Stimulated activated CD8-positive, alpha-beta memory T cell treated with anti-CD3 and anti-CD28 coated beads, Interleukin-7, amount 100 ng/mL, for 48 hours (primary cell): ENCODE measurements at places on chromosomes 6 and 20.

GRCh38 chr20:51043811-51044210, 20.9 kb upstream of the KCNG1 start:
- DNase-seq = no peak

GRCh38 chr6:14595751-14596150, 478.2 kb downstream of the CD83 start:
- no peak for DNase-seq

DNA sequence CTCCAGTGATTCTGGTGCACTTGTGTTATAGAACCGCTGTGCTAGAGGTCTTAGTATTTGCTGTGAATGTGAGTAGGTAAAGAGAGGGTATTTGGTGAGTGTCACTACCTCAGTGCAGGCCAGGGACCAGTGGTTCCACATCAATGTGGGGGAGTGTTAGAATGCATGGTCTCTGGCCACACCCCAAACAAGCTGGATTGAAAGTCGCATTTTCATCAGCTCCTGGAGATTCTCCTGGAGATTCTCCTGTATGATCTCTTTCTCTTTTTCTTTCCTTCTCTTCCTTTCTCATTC, 26.8 kb upstream of the BCAS1 start:
- DNase-seq = no peak

DNA sequence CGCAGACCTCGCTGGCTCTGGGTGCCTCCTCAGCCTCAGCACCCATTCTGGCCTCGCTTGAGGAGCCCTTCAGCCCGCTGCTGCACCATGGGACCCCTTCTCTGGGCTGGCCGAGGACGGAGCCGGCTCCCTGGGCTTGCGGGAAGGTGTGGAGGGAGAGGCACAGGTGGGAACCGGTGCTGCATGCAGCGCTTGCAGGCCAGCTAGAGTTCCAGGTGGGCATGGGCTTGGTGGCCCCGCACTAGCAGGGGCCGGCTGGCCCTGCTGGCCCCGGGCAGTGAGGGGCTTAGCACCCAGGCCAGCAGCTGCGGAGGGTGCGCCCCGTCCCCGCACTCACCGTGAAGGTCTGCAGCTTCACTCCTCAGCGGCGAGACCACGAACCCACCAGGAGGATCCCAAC, 30.4 kb downstream of the DEFB114 start:
- DNase-seq = no peak

DNA sequence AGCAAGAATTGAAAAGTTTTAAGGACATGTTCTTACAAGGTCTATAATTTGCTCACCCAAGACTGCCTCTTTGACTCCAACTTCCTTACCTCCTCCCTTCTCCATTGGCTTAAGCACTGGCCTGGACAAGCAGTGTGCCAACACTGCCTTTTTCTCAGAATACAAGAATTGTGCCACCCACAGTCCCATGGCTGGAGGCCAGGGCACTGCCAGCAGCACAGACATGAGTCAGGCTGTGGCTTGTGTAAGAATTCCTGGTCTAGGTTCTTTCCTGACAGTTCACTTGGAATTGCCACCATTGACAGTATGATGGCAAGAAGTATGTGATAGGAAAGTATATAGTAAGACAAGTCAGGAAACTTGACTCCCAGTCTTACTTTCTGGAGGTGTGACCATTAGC, 202.7 kb upstream of the MARCKS start:
- no peak for DNase-seq
